ENCODE measurements at places on chromosomes 13 and 19.

DNA sequence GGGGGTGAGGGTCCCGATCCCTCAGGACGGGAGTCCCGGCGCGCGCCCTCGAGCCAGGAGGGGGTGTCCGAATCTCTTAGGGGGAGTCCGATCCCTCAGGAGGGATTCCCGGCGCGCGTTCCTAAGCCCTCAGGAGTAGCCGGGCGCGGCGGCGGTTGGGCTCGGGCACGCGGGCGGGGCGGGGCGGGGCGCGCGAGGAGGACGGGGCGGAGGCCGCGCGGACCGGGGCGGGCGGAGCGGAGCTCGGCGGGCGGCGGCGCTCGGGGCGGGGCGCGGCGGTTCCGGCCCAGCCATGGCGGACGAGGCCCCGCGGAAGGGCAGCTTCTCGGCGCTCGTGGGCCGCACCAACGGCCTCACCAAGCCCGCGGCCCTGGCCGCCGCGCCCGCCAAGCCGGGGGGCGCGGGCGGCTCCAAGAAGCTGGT is at the start of gene CUL4A:
CUL4A (plus strand) TSS at position 278 of the 423 bp plus-strand sequence; CDS start at position 293, 15 bp downstream.
- DNase-seq, result peak; percentile 42

GRCh38 chr19:18203408-18203862 is 407 bp downstream of the RAB3A start:
- DNase-seq, result no peak

DNA sequence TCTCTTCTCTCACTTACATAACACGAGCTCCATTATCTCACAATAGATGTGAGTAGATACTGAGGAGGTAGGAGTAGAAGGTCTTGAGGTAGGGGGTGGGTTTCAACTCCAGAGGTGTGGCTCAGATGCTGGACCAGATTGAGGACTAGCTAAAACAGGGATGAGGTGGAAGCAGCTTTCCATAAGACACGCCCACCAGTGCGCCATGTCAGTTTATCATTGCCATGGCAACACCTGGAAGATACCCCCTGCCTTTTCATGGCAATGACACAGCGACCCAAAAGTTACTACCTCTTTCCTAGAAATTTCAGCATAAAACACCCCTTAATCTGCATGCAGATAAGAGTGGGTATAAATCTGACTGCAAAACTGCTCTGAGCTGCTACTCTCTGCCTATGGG is 44.1 kb downstream of the KCTD15 start:
- no peak for DNase-seq

DNA sequence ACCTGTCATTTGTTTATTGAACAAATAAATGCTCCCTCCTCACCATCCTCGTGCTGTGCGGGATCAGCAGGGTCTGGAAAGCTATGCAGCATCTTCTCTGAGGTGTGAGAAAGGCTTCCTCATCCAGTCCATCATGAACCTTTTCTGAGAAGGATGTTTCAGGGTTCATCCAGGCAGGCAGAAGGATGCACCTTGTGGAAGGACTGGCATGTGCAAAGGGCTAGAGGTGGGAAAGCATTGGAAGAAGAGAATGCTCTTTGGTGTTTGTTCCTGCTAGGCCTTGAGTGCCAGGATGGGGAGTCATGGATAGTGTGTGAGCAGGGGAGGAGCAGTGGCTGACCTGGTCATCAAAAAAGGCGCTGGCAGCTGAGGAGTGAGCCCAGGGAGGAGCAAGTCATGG is 6.6 kb downstream of the PALM start:
- DNase-seq, result no peak

- DNase-seq, result no peak
Observed at GRCh38 chr13:105773241-105773640, 762.2 kb downstream of the EFNB2 start.

Data from NCI-H748 treated with DMSO at 0.1 percent for 48 hours (cell line).